Activated CD4-positive, alpha-beta T cell treated with anti-CD3 and anti-CD28 coated beads, Interleukin-2, amount 10 ng/mL, durations not matched to agents 24 days and 14 days (primary cell): ENCODE measurements at places on chromosomes 6 and 20. TPM values are rescaled to one million over a fixed set of nuclear protein-coding genes. Genes with fewer than 3 reads are reported as not detected.

HSPA1L gene
- total RNA-seq = 1.8 and 2.5 TPM in 2 replicates

SLC22A3 gene
- total RNA-seq = not detected in 2 replicates

ERVFRD-1 gene
- not detected in 2 replicates for total RNA-seq

RIPPLY2 gene
- total RNA-seq = not detected in 2 replicates

SLC17A9 gene
- total RNA-seq = 13.0 and 14.0 TPM in 2 replicates

FOXF2 gene
- total RNA-seq = not detected in 2 replicates

WFDC2 gene
- total RNA-seq = not detected in 2 replicates

OPRM1 gene
- total RNA-seq = not detected in 2 replicates

HMGCLL1 gene
- total RNA-seq = not detected in 2 replicates

DNA sequence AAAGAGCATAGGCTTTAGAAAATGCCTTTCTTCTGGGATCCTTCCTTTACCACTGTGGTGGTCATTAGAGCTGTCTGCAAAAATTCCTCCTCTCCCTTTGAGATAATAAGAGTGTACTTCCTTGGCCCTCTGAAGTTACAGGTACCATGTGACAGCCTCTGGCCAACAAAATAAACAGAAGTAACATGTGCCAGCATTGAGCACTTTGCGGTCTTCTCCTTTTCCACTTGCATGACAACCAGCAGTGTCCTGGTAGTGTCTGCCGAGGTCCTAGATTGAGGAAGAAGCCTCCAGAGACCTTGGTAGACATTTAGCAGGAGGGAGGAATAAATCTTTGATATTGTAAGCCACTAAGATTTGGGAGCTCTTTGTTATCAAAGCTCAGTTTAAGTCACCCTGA, 87.5 kb upstream of the ARID1B start:
- no peak overlapping the region for H3K27ac ChIP-seq
- no peak for DNase-seq
- peaks cover 9% of the 10 kb centered on the region for H3K27me3 ChIP-seq
- H3K36me3 ChIP-seq = no peaks in the 10 kb centered on the region

DNA sequence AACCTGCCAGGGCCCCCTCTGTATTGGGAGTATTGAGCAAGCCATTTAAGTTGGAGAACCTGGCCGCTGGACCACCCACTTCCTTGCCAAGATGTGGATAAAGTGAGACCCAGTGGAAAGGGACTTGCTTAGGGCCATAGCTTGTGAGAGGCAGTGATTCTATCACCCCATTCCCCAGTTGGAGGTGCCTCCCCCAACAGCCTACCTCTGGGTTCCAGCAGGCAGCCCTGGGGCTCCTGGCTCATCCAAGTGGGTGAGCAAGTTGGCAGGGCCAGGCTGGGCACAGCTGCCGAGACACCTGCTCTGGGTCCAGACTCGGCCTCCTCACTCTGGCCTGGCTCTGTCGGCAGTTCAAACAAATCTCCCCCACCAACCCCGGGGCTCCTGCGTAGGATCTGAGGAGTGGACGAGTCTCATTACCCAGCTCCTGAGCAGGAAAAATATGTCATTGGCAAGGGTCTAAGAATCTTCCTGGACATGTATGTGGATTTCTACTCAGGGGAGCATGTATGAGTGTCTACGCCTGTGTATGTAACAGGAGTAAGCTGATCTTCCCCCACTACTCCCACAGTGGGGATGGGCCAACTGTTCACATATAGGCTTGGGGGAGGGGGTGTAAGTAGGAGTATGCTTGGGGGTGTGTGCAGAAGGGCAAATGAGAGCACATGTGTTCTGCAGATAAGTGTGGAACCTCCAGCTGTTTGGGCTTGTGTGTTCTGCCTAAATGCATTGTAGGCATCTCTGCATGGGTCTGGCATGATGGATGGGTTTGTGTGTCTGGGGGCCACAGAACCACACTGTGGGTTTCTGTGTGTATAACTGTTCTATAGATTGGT, 1.9 kb downstream of the ID1 start:
- H3K27ac ChIP-seq = no peak overlapping the region
- peak overlapping the region; percentile 98 for H3K4me3 ChIP-seq
- H3K27me3 ChIP-seq = peaks cover 52% of the 10 kb centered on the region
- no peak for DNase-seq
- H3K36me3 ChIP-seq = no peaks in the 10 kb centered on the region

- H3K4me3 ChIP-seq = no peak overlapping the region
- H3K27ac ChIP-seq = no peak overlapping the region
- H3K4me1 ChIP-seq = peaks cover 1% of the 10 kb centered on the region
- H3K36me3 ChIP-seq = no peaks in the 10 kb centered on the region
- H3K27me3 ChIP-seq = peaks cover 45% of the 10 kb centered on the region
- no peak for DNase-seq
Measured at GRCh38 chr6:125766641-125767040, 17.2 kb downstream of the HEY2 start.

DNA sequence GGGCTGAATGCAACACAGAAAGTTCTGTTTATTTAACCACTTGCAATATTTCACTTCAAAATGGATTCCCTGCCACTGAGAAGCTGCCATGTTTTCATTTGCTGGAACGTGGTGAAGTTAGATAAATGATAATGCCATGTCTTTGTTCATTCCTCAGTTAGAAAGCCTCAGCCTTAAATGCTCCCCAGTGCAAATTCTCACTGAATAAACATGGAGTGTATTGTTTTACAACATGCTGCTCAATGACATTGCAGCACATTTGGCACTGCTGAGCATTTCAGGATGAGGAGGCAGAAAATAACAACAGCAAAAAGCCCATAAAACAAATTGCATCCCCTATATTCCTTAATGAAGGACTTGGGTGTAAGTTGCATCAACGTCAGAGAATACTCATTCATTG, 913.8 kb upstream of the FLRT3 start:
- no peaks in the 10 kb centered on the region for H3K27me3 ChIP-seq
- no peak overlapping the region for H3K4me3 ChIP-seq
- no peak overlapping the region for H3K27ac ChIP-seq
- no peak for DNase-seq
- no peaks in the 10 kb centered on the region for H3K4me1 ChIP-seq

GRCh38 chr6:73506246-73506645, 14.6 kb downstream of the EEF1A1 start:
- no peak overlapping the region for H3K27ac ChIP-seq
- H3K36me3 ChIP-seq = peaks cover 27% of the 10 kb centered on the region

DNA sequence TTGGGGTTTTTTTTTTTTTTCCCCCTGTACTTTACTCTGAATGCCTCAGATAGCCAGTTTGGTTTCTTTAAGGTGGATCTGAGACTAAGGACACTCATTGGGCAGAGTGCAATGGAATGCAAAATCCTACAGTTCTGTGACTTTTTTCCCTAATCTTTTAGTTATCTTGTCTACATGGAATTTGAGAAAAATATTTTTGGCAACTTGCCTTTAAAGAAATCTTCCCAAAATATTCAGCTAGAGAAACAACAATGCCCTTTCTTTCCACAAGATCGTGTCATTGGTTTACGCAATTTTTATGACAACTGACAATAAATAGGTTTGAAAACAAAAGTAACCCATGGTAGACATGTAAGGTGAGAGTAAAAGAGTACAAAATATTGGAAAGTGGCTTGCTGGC, 171.7 kb upstream of the LAMP5 start:
- no peak for DNase-seq
- H3K27ac ChIP-seq = no peak overlapping the region
- H3K4me3 ChIP-seq = no peak overlapping the region
- no peaks in the 10 kb centered on the region for H3K4me1 ChIP-seq

DNA sequence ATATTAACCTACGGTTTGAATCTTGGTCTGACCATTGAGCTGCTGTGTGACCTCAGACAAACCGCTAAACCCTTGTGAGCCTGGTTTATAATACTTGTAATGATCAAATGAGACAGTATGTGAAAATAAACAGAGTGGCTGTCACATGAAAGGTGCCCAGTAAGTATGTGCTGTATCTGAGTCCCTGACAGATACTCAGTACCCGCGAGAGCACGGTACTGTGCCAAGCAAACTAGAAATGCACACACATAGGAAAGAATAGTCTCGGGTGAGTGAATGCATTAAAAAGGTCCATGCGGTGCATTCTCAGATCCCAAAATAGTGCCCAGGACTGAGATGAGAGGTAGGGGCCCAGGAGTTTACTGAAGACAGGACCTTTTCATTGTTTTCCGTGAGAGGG, 93.3 kb downstream of the PPP1R14C start:
- H3K27ac ChIP-seq = no peak overlapping the region
- H3K27me3 ChIP-seq = peaks cover 15% of the 10 kb centered on the region
- peaks cover 2% of the 10 kb centered on the region for H3K36me3 ChIP-seq
- H3K4me1 ChIP-seq = peaks cover 9% of the 10 kb centered on the region

DNA sequence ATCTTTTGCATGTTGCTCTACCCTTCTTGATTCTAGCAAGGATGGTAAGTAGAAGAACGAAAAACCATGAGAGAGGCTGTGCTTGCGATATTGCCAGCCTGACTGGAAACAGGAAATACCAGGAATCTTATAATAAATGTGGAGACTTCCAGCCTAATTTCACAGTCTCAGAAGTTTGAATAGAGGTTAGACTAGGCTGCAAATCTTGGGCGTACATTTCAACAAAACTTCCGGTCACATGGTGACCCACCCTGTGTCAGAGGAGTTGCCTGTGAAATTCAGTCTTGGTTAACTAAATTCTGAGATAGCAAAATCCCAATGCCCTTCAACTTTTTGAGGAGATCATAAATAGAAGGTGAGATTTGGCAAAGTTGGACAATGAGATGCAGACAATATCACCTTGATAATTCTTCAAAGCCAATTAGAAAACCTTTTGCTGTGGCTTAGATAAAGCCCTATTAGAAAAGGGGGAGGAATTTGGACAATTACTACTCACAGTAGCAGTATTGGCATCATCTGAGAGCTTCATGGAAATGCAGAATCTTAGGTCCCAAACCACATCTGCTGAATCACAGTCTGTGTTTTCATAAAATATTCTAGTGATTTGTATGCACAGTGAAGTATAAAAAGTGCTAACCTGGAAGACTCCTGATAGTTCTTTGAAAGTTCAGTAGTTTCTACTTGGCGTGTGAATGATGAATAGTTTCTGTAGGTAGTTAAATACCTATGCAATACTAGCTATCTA, 262.0 kb upstream of the JAG1 start:
- H3K27me3 ChIP-seq = no peaks in the 10 kb centered on the region
- DNase-seq = no peak
- no peaks in the 10 kb centered on the region for H3K36me3 ChIP-seq
- no peak overlapping the region for H3K27ac ChIP-seq

DNA sequence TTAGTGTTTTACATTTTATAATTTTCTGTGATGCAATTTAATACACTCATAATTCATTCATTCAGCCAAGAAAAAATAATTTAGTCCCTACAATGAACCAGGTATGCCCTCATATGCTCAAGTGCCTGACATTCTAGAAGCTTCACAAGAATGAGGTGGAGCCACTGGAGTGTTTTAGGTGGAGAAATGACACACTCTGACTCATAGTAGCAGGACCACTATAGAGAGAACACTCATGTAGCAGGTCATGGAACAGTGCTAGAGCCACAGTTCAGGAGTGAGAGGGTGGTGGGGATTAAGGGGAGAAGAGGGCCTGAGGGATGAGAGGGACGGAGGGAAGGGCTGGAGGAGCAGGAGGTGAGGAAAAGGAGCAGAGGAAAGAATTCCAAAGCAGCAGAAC, 1.4 kb upstream of the HLA-G start:
- peaks cover 4% of the 10 kb centered on the region for H3K4me1 ChIP-seq
- no peak overlapping the region for H3K27ac ChIP-seq
- peaks cover 80% of the 10 kb centered on the region for H3K27me3 ChIP-seq
- H3K36me3 ChIP-seq = no peaks in the 10 kb centered on the region
- no peak for DNase-seq
